Suppressor macrophage treated with lipopolysaccharide for 1 hour (primary cell): ENCODE measurements at places on chromosomes 7 and 10.

DNA sequence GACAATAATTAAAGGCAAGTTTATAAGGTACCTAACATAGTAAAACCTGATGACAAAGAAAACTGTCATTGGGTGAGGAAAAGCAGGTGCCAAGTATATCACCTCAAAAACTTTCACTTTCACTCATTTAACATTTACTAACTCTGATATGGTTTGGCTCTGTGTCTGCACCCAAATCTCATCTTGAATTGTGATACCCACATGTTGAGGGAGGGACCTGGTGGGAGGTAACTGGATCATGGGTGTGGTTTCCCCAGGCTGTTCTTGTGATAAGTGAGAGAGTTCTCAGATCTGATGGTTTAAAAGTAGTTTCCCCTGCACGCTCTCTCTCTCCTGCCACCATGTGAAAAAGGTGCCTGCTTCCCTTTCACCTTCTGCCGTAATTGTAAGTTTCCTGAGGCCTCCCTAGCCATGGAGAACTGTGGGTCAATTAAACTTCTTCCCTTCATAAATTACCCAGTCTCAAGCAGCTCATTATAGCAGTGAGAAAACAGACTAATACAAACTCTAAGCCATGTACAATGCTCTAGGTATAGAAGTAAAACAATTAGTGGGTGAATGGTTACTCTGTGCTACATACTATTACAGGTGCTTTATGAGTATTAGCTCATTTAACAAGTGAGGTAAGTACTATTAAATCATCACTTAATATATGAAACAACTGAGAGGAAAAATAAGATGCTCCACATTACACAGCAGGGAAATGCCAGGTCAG is 199.0 kb downstream of the CHCHD3 start:
- no peak for DNase-seq

DNA sequence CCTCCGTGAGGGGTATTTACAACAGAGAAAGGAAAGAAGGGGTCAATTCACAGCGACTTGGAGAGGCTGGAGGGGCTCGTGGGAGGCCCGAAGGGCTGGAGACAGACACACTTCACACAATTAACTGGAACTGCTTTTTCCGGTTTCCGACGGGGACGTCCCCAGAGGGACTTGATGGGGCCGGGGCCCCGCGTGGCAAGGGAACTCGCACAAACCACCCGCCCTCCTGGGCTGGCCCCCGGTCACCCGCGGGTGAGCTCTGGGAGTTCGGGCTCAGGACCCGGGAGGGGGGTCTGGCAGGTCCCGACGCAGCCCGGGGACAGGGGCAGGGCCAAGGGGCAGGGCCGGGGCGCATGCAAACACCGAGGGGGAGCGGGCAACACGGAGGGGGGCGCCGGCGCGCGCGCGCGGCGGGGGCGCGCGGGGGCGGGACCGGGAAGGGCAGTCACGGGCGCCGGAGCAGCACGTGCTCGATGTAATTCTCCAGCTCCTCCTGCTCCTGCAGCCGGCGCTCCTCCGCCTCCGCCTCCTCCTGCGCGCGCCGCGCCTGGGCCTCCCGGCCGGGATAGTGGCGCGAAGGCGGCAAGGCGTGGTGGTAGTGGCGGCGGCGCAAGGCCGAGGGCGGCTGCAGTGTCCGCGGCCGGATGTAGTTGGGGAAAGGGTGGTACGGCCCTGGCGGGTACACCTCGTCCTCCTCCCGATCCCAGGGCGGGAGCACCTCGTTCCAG is 2.7 kb downstream of the VGF start:
- DNase-seq, result peak; percentile 73

DNA sequence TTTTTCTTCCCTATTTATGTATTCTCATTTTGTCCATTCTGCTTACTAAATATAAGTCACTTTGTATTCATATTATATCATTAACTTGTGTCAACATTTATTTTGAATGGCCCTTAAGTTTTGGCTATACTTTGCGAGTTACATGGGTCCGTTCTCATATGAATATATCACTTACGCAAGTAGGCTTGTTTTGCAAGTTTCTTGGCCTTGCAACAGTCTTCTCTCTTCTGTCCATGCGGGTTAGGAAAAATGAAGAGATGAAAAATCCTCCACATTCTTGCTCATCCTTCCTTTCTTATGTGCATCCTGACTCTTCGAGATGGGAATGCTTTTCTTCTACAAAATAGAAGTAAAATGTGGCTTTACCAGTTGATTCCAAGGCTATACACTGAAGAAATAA is 82.8 kb downstream of the GPR158 start:
- no peak for DNase-seq

DNA sequence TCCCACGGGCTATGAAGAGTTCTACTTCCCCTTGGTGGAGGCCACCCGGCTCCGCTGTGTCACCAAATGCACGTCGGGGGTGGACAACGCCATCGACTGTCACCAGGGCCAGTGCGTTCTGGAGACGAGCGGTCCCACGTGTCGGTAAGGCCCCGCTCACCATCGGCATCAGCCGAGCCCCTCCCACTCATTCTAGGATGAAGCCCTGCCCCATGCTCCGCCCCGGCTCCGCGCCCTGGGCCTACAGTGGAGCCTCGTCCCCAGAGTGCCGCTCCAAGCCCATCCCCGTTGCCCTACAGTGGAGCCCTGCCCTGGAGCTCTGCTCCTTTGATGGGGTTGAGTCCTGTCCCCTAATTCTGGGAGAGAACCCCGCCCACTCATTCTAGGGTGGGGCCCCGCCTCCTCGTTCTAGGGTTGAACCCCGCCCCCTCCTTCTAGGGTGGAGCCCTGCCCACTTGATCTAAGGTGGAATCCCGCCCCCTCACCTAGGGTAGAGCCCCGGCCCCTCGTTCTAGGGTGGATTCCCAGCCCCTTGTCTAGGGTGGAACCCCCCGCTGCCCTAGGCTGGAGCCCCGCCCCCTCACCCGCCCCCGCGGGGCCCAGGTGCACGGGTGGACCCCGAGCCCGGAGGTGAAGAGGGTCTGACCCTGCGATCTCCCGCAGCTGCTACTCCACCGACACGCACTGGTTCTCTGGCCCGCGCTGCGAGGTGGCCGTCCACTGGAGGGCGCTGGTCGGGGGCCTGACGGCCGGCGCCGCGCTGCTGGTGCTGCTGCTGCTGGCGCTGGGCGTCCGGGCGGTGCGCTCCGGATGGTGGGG is 3.4 kb upstream of the MUC12 start:
- peak; percentile 89 for DNase-seq

- no peak for DNase-seq
These were observed 7.9 kb upstream of the CYREN start for GRCh38 chr7:135178364-135178763.

GRCh38 chr7:147432079-147432478 is 1158.5 kb upstream of the C7orf33 start:
- no peak for DNase-seq
